ENCODE measurements at places on chromosomes 5 and 9.

GRCh38 chr9:37191403-37192089, 71.2 kb downstream of the ZCCHC7 start:
- no peak for DNase-seq

DNA sequence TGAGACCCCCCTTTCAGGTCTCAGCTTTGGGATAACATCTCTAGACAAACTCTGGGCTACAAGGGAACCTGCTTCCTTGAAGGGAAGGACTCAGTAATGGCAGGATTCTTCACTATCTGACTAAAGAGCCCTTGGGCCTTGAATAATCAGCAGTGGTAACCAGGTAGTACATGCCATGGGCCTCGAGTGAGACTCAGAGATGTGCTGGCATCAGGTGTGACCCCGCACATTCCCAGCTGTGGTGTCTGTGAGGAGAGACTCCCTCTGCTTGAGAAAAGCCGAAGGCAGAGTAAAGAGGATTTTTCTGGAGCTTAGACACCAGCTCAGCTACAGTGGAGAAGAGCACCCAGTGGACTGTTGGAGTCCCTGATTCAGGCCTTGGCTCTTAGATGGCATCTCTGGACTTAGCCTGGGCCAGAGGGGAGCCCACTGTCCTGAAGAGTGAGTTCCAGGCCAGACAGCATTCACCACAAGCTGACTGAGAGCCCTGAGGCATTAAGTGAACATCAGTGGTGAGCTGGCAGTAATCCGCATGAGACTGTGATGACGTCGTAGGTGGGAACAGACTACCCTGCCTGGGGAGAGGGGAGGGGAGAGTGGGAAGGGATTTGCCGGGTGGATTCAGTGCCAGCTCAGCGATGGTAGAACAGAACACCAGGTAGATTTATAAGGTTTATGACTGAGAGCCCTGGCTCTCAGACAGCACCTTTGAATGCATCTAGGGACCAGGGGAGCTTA, 5.3 kb upstream of the ZNF782 start:
- DNase-seq, result no peak

GRCh38 chr5:110562191-110562590, 164.3 kb downstream of the TMEM232 start:
- no peak for DNase-seq

- no peak for DNase-seq
Measured at GRCh38 chr9:114343471-114344187, 14.0 kb downstream of the ORM2 start.

GRCh38 chr9:71886541-71886940, 24.5 kb downstream of the ABHD17B start:
- no peak for DNase-seq

GRCh38 chr5:61999371-61999770, 306.6 kb upstream of the KIF2A start:
- DNase-seq, result no peak

- no peak for DNase-seq
Measured at GRCh38 chr9:90368241-90368640, 274.4 kb downstream of the DIRAS2 start.

- DNase-seq, result no peak
Measured at GRCh38 chr5:173452119-173452905, 124.1 kb upstream of the STC2 start.

DNA sequence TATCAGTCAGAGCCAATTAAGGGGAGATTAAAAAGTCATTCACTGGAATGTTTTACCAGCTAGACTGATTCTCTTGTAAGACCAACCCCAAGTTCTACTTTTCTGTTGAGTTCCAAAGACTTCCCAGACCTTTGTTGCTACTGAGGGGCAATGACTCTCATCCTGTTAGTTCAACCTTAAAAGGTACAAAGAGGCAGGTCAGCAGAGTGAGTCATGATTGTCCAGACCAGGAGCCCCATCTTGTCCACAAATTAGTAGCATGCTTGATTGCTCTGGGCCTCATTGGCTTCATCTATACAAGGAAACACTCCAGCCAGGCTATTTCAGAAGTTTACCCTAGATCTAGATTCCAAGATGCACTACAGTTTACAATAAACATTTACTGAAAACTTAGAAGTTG, 79.9 kb upstream of the IL7R start:
- no peak for DNase-seq

DNA sequence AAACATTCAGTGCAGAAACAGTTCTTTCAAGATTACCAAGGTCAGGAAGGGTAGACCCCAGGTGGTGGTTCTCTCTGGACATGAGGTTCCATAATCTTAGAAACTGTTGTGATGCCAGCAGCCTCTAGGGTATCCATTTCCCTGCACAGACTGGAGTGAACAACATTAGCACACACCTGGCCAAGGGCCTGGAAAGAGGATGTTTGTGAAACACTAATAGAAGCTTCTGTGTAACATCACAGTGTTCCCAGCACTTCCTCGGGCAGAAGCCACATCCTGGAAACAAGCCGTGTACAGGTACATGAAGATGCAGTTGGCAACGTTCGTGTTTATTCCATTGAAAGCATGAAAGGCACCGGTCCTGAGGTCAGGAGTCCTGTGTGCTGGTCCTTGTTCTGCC, 598.2 kb upstream of the KLF4 start:
- DNase-seq, result peak; percentile 89

- peak; percentile 13 for DNase-seq
Measured at GRCh38 chr9:104758974-104759373, 5.0 kb upstream of the NIPSNAP3B start.

GRCh38 chr9:120894321-120895148, 17.5 kb upstream of the PHF19 start:
- DNase-seq, result no peak

- no peak for DNase-seq
Measured at GRCh38 chr5:178348356-178349074, 115.9 kb upstream of the PHYKPL start.

DNA sequence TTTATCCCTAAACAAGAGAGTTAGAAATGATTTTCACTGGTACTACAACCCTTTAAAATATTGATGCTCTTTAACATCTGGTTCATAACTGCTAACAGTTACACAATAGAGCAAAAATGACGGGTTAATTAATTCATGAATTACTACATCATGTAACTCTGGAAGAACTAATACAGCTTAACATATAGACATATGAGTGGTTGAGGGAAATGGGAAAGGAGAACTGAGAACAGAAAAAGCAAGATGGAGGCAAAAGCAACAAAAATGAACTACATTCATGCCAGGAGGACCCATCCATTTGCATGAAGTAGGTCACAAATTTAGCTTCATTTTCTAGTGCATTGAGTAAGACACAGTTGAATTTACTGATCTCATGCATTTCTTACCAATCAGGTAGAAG, 61.8 kb downstream of the C9 start:
- no peak for DNase-seq

GRCh38 chr5:146003852-146004251, 67.5 kb downstream of the SH3RF2 start:
- DNase-seq, result no peak

DNA sequence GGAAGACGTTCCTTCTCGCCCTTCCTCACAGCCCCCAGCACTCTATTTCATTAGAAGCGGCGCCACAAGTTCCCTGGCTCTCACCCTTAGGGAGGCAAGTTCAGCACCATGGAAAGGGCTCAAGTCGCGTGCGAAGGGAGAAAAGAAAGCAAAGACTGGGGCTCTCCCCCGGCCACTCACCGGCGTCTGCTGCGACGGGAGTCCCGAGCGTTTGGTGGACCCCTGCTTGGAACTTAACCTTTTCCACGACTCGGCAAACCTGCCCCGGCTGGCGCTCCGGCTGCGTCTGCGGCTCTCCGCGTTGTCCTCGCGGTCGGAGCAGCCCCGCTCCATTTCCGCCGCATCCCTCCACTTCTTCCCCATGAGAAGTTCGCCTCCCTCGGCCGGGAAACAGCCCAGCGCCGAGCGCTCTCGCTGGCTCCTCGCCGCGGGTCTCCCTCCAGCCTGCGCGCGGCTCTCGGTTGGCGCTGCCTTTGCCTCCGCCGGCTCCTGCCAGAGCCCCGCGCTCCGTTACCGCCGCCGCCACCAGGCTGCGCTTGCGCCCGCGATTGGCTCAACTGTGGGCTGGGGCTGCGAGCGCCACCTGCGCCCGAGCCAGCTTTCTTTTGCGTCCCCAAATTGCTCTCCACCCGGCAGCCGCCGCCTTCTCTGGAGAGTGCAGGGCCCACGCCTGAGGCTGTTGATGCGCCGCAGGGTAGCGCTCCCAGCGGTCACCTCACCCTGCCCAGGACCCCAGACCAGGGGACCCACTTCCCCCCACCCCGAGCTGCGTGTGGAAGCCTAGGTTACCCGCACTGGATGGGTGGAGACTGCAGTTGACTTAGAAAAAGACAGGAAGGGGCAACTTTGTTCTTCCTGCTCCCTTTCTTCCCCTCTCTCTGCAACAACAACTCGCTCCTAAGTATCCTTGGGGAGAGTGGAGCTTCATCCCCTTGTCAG, 321.6 kb downstream of the CEMIP2 start:
- DNase-seq, result peak; percentile 8

DNA sequence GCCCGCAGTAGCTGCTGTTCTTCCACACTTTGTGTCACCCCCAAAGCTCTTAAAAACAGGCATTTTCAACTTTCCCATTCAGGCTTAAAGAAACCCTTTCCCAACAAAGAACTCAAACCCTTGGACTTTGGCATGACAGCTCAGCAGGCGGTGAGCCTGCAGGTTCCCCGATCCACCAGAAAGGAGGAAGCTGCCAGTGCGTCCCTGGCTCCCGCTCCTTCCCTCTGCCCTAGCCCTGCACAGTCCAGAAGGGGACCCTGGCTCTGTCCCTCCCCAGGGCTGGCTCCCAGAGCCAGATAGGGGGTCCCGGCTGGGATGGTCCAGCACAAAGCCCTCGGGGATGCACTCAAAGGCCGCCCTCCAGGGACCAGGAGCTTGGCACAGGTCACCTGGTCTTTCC, 9.6 kb downstream of the SLC9A3 start:
- DNase-seq, result no peak

- DNase-seq, result peak; percentile 53
Measured at GRCh38 chr9:101326501-101326900, 58.3 kb downstream of the BAAT start.

DNA sequence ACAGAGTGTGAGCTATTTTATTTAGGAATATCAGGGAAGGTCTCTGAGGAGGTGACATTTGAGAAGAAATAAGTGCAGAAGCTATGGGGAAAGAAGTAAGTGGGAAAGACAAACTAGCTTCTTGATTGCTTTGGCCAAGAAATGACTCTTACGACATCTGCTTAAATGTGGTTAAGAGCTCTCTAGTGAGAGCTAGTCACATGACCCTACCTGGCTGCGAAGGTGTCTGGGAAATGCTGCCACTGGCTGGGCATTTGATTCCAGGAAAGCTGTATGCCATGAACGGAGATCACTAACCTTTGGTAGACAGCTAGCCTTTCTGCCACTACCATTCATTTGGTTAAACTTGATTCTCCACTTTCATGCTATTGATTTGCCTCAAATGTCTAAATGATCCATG, 80.1 kb downstream of the KIAA0825 start:
- DNase-seq, result no peak

DNA sequence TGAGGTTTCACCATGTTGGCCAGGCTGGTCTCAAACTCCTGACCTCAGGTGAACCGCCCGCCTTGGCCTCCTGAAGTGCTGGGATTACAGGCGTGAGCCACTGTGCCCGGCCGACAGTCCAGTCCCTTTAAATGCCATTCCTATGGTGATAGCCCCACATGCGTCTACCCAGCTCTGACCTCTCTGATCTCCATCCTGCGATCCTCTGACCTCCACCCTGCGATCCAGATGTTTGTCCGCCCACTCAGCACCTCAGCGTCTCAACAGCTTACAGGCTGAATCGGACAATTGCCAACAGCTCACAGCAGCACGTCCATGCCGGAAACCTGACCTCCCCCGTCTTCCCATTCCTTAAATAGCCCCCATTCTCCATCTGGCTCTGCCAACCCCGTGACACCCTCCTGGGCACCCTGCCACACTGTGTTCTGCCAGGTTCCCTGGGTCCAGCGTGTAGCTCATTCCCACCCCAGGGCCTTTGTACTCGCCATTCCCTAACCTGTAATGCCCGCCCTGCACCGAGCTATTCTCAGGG, 44.0 kb upstream of the RNU6ATAC start:
- DNase-seq, result no peak

DNA sequence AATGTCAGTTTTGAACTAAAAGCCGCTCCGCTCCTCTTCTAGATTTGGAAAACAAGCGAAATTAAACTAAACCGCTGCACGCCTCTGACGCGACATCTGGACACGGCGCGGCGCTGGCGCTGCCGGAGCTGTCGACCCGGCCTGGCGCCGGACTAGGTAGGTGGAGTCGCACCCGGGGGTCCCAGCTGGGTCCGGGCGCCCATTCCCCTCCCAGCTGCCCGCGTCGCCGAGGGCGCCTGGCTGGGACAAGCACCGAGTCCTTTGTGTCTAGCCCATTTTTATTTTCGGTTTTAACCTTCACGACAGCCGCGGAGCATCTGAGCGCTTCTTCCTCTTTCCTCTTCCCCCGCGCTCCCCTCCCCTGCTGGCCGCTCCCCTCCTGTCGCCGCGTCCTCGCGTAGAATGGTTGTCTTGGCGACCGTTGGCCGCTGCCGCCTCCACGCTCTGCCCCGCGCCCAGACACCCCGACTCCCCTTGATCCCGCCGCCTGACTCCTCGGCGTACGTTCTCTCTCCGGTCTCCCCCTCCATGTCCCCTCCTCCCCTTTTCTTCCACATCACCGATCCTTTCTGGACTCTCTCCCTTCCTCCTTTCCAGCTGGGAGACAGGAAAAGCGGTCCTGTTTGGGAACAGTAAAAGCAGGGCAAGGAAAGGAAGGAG, 545 bp downstream of the CDKN2B-AS1 start:
- DNase-seq, result peak; percentile 81

- no peak for DNase-seq
Measured at GRCh38 chr9:42386477-42386876, 203.0 kb downstream of the SPATA31A6 start.

DNA sequence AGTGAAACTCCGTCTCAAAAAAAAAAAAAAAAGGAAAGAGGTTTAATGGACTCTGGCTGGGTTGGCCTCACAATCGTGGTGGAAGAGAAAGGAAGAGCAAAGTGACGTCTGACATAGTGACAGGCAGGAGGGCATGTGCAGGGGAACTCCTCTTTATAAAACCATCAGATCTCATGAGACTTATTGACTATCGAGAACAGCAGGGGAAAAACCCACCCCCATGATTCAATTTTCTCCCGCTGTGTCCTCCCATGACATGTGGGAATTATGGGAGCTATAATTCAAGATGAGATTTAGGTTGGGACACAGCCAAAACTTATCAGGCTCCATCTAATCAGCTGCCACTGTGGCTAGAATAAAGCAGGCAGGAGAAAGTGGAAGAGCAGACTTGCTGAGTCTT, 610.4 kb upstream of the NUDT12 start:
- no peak for DNase-seq

DNA sequence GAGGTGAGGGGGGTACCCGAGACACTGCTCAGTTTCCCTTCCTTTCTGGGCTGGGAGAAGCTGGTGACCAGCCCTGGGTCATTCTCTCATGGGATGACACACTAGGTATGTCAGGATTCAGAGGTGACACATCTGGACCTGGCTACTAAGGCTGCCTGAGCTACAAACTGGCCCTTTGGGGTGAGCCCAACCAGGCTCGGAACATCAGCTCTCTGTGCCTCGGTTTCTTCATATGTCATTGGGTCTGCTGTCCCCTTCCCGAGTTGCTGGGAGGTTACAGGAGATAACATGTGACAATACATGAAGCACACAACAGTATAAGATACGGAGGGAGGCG, 11.8 kb downstream of the CARD19 start:
- DNase-seq, result no peak

- DNase-seq, result no peak
Measured at GRCh38 chr9:23784962-23785361, 41.1 kb downstream of the ELAVL2 start.
